Testis (tissue), 5 donors: ENCODE measurements at places on chromosomes 3 and 15.

- H3K36me3 ChIP-seq: no peaks in the 10 kb centered on the region
- no peak overlapping the region for H3K4me3 ChIP-seq
- H3K27me3 ChIP-seq: no peaks in the 10 kb centered on the region
- H3K27ac ChIP-seq: no peak overlapping the region
- peaks cover 3% of the 10 kb centered on the region for H3K4me1 ChIP-seq
Measured at GRCh38 chr15:92805080-92805690, 94.9 kb upstream of the CHD2 start.

DNA sequence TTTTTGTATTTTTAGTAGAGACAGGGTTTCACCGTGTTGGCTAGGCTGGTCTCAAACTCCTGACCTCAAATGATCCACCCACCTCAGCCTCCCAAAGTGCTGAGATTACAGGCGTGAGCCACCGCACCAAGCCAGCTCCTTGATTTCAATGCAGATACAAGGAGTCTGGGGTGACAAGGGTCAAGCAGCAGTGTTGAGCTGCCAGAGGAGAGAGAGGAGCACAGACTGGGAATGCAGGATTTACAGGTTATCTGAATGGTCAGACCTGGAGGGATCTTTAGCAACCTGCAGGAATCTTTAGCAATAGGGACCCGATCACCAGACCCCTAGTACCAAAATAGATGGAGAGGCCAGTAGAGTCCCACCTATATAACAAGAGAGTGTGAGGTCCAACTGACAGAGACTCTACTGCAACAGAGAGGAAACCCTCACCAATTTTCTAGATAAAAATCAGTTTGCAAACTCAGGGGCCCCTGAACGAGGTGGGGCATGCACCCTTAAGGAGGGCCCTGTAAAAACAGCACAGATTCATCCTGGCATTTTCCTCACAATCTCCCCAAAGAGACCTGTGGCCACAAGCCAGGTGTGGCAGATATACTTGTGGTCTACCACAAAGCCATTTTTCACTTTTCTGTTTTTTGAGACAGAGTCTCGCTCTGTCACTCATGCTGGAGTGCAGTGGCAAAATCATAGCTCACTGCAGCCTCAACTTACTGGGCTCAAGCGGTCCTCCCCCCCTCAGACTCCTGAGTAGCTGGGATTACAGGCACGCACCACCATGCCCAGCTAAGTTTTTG is 10.7 kb upstream of the SHISA5 start:
- H3K4me3 ChIP-seq: no peak overlapping the region
- no peaks in the 10 kb centered on the region for H3K27me3 ChIP-seq
- H3K4me1 ChIP-seq: no peaks in the 10 kb centered on the region
- no peak for DNase-seq
- no peak overlapping the region for H3K27ac ChIP-seq

DNA sequence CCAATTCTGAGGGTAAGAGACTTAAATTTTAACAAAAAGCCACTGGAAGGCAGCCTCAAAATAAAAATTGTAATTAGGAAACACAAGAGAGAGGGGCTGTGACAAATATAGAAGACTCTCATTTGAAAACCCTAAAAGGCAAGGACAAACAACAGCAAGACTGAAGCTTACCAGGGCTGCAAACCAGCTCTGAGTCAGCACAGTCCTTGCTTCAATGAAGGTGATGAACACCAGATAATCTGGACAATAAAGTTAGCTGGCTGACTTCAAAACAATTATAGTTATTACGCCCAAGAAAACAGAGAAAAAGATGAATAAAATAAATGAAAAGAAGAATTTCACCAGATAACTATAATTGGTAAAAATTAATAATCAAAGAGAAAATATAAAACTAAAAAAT is 149.3 kb upstream of the NSMCE3 start:
- H3K27ac ChIP-seq: no peak overlapping the region
- no peak for DNase-seq
- no peaks in the 10 kb centered on the region for H3K36me3 ChIP-seq
- no peaks in the 10 kb centered on the region for H3K4me1 ChIP-seq
- no peak overlapping the region for H3K4me3 ChIP-seq

DNA sequence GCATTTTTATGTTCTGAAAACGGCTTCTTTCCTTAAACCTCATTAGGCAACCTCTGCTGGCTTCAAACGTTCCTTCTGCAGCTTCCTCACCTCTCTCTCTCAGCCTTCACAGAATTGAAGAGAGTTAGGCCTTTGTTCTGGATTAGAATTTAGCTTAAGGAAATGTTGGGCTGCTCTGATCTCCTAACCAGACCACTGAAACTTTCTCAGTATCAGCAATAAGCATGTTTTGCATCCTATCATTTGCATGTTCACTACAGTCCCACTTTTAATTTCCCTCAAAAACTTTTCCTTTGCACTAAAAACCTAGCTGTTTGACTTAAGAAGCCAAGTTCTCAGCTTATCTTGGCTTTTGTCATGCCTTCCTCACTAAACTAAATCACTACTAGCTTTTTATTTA is 49.5 kb downstream of the SMARCC1 start:
- H3K27ac ChIP-seq: no peak overlapping the region
- H3K4me3 ChIP-seq: no peak overlapping the region
- H3K27me3 ChIP-seq: no peaks in the 10 kb centered on the region
- no peaks in the 10 kb centered on the region for H3K4me1 ChIP-seq
- no peak for DNase-seq

GRCh38 chr3:30226601-30227151 is 379.7 kb upstream of the TGFBR2 start:
- DNase-seq: no peak
- H3K36me3 ChIP-seq: no peaks in the 10 kb centered on the region

DNA sequence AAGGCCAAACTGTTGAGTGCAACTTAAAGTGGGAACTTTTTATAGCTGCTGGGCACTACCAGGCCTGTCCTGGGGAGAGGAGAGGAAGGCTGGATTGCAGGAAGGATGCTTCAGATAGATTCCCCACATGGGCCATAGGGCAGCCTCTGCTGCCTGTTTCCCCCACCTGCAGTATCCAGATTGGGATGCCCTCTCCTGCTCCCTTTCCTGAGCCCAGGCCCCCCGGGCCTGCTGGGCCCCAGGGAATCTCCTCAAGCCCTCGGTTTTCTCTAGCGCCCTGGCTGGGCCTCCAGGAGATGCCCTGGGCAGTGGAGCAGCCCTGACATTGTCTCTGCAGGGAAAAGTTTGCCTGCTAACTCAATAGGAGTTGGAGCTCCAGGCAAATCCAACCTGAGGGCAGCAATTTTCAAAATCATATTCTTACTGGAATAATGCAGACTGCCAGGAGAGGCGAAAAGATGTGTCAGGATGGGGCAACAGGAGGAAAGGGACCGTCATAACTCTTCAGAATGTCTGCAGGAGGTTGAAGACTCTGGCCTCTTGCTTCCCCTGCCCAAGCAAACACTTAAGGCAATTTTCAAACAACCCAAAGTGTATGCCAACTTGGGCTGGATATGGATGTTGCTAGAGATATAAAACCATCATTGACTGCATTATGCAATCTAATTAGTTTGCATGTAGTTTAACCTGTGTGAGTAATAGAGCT is 4.4 kb downstream of the NR2F2 start:
- DNase-seq: no peak
- no peaks in the 10 kb centered on the region for H3K4me1 ChIP-seq
- H3K36me3 ChIP-seq: no peaks in the 10 kb centered on the region
- H3K4me3 ChIP-seq: peak overlapping the region; percentile 86

DNA sequence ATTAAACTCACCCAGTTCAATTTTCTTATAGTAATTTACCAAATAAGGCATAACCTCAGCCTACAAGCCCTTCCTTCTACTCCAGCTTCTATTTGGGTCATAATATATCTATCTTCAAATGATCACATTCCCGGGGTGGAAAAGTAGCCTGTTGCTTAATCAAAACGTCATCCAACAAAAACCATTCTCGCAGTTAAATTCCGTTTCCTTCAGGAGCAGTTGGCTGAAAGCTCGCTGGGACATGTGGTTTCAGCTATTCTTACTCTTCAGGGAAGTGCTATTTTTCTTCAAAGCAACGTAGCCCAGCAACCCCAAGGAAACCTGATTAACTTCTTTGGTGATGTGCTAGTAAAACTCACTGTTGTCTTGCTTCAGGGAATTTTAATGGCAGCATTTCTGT is 59.6 kb downstream of the MAGI1 start:
- H3K36me3 ChIP-seq: no peaks in the 10 kb centered on the region
- H3K4me3 ChIP-seq: no peak overlapping the region
- no peak overlapping the region for H3K27ac ChIP-seq

DNA sequence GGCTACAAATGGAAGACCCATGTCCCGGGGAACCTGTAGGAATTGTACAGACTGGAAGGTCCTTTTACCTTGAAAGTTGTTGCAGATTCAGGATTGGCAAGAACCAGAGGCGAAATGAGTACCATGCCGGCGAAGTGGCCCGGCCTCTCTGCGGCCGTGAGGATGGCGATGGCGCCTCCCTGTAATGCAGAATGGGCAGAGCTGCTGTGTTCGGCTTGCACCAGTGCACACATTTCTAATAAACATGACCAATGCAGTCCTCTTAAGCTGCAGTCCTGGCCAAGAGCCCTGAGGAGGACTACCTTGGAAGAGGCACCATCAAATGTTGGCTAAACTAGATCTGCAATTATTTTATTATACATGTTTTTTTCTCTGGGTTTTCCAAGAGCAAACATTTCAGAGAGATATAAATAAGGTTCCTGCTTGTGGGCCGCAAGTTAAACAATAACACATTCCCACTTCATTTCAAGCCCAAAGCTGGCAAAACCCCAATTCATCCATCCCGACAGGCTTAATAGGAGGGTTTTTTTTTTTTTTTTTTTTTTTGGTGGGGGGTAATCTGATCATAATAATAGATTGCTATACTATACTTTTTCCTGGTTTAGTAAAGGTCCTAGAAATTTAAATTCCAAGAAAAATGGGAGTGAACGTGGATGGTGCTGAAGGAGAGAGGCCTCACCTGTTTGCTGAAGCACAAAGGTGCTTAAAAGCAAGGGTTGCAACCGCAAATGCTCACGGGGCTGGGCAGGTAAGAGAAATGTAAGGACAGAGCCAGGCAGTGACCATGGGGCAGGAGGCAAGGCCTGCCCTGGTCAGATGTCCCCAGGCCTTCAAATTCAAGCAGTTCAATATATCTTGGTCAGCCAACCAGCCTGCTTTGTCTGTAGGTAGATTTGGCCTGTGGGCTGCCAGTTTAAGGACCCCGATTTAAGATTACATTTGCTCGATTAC is 48.5 kb downstream of the ABTB1 start:
- no peak overlapping the region for H3K27ac ChIP-seq
- no peak overlapping the region for H3K4me3 ChIP-seq
- H3K36me3 ChIP-seq: no peaks in the 10 kb centered on the region
- H3K4me1 ChIP-seq: peaks cover 16% of the 10 kb centered on the region

- no peak overlapping the region for H3K27ac ChIP-seq
- no peaks in the 10 kb centered on the region for H3K27me3 ChIP-seq
- peaks cover 7% of the 10 kb centered on the region for H3K4me1 ChIP-seq
- no peak overlapping the region for H3K4me3 ChIP-seq
- no peaks in the 10 kb centered on the region for H3K36me3 ChIP-seq
- DNase-seq: no peak
Measured at GRCh38 chr3:193590088-193590856, 2.7 kb upstream of the OPA1 start.

DNA sequence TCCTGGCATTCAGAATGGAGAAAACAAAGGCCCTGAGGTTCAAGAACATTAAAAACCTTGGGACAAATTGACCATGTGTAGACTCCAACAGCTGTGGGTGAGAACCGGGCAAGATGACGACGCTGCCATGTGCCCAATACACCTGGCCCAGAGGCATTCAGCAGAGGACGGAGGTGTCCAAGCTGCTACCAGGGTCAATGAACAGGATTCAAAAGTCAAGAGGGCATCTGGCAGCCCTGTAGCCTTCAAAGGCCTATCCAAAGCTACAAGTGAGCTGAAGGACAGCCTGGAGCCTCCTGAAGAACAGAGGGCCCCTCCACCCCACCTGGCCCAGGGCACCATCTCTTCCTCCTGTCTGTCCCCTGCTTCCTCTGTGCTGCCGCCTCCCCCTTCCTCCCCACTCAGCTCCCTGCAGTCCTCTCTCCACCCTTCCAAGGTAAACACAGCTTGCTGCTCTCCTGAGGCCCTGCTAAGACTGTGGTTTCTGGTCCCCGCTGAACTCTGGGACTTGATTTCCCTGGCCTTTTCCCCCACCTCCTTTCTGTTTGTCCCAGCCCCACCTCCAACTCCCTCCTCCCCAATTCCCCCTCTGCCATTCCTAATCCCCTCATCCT is 57.5 kb downstream of the HMCES start:
- H3K27ac ChIP-seq: no peak overlapping the region
- H3K4me3 ChIP-seq: no peak overlapping the region
- no peak for DNase-seq
- no peaks in the 10 kb centered on the region for H3K27me3 ChIP-seq

- H3K36me3 ChIP-seq: no peaks in the 10 kb centered on the region
- H3K4me1 ChIP-seq: no peaks in the 10 kb centered on the region
- no peaks in the 10 kb centered on the region for H3K27me3 ChIP-seq
- no peak overlapping the region for H3K27ac ChIP-seq
Measured at GRCh38 chr15:46126581-46126980, 491.8 kb downstream of the SQOR start.

- peaks cover 9% of the 10 kb centered on the region for H3K4me1 ChIP-seq
- peak overlapping the region; percentile 68 for H3K4me3 ChIP-seq
- DNase-seq: no peak
- no peaks in the 10 kb centered on the region for H3K27me3 ChIP-seq
- no peaks in the 10 kb centered on the region for H3K36me3 ChIP-seq
Measured at GRCh38 chr3:9934235-9934621, 594 bp downstream of the CRELD1 start.

DNA sequence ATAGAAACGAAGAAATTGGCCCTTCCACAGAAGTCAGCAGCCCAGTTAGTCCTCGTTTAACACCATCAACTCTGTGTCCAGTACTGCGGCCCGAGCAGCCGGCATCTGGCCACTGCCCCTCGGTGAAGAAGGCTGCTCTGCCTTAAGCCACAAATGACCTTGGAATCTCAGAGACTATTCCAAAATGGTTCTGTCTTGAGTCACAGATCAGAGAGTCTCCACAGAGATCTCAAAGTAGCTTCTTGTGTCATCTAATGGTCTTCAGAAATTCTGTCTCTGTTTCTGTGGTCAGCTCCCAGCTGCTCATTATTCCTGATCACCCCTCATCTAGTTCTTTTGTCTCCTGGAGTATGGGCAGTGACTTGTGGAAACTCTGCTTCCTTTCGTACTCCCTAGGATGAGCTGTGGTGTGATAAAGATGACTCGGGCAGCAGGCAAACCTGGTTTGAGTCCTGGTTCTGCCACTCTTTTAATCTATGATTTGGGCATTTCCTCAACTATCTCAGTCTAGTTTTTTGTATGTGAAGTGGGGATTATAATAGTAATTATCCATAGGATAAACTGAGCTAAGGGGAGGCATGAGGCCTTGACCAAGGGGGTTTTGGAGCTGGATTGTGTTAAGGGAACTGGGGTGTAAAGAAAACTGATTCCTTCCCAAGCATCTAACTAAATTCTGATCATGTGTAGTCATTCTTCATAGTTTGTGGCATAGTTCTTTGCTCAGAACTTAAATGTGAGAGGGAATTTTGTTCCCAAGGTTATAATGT is 22.6 kb downstream of the CRTC3 start:
- H3K4me3 ChIP-seq: no peak overlapping the region
- H3K27me3 ChIP-seq: no peaks in the 10 kb centered on the region
- H3K27ac ChIP-seq: peak overlapping the region; percentile 64
- peaks cover 36% of the 10 kb centered on the region for H3K4me1 ChIP-seq
- DNase-seq: no peak

GRCh38 chr3:127565711-127566110 is 24.8 kb downstream of the TPRA1 start:
- no peak overlapping the region for H3K4me3 ChIP-seq
- H3K36me3 ChIP-seq: no peaks in the 10 kb centered on the region
- H3K27me3 ChIP-seq: no peaks in the 10 kb centered on the region
- peaks cover 3% of the 10 kb centered on the region for H3K4me1 ChIP-seq

GRCh38 chr3:105199217-105199616 is 167.5 kb upstream of the ALCAM start:
- no peaks in the 10 kb centered on the region for H3K36me3 ChIP-seq
- H3K4me3 ChIP-seq: no peak overlapping the region
- no peak overlapping the region for H3K27ac ChIP-seq
- H3K27me3 ChIP-seq: no peaks in the 10 kb centered on the region
